Activated naive CD8-positive, alpha-beta T cell treated with anti-CD3 and anti-CD28 coated beads, Interleukin-2, amount 10 ng/mL, durations not matched to agents 7 days and 5 days (primary cell): ENCODE measurements at places on chromosomes 16 and 17.

DNA sequence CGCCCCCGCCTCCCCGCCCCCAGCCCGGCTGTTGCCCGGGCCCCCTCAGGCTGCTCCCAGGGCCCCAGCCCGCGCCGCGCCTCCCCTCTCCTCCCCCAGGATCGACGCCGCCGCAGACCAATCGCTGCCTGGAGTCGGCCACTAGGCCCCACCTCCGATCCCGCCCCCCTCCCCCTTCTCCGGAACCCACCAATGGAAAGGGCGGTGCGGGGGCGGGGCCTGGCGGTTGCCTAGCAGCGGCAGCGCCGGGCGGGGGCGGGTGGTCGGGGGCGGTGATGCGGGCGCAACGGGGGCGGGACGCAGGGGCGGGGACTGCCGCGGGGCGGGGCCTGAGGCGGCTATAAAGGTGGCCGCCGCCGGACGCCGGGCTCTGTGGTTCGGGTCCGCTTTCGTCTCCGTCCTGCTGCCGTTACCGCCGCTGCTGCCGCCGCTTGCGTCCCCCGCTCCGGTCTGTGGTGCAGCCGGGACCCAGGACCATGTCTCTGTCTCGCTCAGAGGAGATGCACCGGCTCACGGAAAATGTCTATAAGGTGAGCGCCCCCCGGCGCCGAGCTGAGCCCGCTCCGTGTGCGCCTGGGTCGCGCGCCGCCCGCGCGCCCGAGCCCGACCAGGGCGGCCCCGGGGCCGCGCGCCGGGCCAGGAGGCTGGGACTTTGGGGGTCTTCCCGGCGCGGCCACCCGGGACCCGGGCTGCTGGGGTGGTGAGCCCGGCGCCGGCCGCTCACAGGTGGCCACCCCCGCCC is at the start of gene BAIAP2:
BAIAP2 (plus strand) TSS at position 373 of the 742 bp plus-strand sequence; CDS start at position 477, 104 bp downstream.
- DNase-seq, result peak; percentile 95

DNA sequence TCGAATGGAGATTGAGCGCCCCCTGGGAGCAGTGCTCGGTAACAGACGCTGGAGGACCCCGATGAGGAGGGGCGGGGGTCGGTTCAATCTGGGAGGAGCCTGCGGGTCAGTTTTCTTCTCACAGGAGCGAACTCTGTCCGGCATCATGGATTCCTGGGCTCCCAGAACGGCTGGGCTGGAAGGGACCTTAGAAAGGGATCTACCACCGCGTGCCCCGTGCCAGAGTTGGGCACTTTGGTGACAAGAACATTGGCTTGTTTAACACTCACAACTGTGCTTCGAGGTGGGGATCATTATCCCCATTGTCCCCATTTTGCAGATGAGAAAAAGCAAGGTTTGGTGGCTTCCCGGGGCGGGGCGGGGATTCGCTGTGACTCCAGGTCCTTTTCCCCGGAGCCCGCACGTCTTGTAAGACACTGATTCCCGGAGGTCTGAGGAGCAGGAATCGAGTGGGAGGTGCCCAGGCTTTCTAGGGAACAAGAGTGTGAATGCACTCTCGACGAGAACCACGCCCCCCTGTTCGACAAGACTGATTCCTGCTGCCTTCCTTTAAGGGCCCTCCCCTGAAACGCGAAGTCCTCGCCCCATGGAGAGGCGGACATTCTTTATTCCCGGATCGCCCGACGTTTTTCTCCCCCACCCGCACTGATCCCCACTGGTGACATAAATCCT is 1.5 kb upstream of the FBXL19 start:
- peak; percentile 89 for DNase-seq

- no peak for DNase-seq
Observed at GRCh38 chr17:65389426-65389825, 172.0 kb downstream of the AXIN2 start.

DNA sequence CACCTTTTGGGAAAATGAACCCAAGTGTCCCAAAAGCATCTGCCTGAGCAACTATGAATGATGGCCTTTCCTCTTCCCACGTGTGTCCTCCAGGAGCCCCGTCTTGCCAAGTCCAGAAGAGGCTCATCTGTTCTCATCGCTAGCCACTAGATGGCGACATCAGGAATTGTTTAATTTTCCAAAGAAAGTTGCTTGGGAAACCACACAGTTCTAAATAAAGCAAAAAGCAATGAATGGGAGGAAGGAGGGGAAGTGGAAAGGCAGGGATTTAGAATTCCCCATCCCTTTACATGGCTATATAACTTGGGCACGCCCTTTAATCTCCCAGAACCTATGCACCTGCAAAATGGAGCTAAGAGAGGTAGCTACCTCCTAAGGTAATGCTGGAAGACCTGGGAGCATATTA is 9.0 kb upstream of the CDH5 start:
- DNase-seq, result no peak

DNA sequence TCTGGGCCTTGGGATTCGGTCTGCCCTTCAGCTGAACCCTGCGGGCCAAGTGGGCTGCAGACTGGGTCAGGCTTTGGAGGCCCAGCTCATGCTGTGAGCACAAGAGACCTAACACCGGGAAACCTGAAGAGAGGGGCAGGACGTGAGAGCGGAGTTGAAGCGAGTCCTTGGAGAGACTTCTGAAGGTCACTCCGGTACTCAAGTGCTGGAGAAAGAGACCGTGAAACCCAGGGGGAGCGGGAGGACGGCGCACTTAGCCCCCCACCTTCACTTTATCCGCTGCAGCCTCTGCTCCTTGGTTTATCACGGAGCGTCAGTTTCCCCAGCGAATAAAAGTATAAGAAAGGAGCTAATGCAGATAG is 361 bp downstream of the UQCRC2 start:
- no peak for DNase-seq

DNA sequence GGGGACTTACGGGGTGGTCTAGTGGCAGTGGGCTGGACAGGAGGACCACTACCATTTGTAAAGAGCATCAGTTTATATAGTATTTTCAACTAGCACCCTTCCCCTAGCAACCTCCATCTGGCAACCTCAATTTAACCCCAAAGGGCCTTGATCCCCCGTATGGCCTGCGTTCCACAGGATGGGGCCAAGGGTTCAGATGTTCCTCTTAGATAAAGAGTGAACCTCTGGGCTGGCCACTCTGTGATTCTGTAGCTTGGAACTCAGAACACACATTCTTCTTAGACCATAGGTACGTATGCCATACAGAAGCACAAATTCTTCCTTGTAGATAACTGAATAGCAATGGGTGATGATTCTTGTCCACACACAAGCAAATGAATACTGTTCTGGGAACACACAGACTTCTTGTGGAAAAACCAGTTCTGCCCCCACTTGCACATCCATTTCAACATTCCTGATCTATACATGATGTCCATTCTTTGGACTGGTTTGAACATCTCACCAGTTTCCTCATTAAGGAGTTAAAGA is 1.9 kb upstream of the GGA2 start:
- DNase-seq, result no peak

DNA sequence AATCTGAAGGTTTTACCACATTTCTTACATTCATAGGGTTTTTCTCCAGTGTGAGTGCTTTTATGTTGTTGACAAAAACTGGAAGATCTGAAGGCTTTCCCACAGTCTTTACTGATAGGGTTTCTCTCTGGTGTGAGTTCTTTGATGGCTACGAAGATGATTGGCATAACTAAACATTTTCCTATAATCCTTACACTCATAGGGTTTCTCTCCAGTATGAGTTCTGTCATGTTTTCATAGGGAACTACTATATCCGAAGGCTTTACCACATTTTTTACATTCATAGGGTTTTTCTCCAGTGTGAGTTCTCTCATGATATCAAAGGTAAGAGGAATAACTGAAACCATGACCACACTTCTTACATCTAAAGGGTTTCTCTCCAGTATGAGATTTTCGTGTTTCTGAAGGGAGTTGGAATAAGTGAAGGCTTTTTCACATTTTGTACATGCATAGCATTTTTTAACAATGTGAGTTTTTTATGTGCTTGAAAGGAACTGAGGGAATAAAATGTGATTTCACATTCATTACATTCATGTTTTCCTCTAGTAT is 1987.7 kb downstream of the TP53TG3F start:
- DNase-seq, result no peak

GRCh38 chr16:85544016-85544415 is 69.1 kb upstream of the GSE1 start:
- no peak for DNase-seq
